Stimulated activated CD4-positive, alpha-beta T cell treated with anti-CD3 and anti-CD28 coated beads, Interleukin-12 subunit alpha, Interleukin-12 subunit beta, amount 100 ng/mL, for 4 hours (primary cell): ENCODE measurements at places on chromosomes 5 and 9.

DNA sequence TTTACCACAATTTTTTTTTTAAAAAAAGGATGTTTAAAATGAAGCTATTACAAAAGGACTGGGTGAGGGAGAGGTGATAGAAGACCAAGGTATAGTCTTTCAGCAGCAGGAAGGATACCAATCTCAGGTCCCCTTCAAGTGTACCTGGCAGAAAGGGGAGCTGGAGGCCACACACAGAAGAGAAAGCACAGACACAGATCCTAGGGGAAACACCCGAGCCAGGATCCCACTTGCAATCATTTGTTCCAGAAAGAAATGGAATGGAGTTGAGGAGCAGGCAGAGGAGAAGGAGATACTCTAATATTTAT lies 5.6 kb downstream of the GNPDA1 start:
- DNase-seq: no peak

DNA sequence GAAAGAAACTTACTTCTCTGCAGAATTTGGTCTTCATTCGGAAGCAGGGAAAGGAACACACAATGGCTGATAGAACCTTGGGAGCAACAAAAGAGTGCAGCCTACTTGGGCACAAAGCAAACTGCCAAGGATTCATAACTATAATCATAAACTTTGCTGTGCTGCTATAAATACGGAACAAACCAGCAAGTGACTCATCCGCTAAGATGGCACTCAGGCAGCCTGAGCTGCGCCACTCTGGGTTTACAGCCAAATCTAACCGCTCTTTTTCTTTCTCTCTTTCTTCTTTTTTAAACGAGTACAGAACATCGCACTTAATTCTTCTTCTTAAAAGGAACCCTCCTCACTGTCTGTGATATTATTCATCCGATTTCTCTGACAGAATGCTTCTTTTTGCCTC lies 81.1 kb downstream of the PTPN3 start:
- no peak for DNase-seq

GRCh38 chr5:97229688-97230285 lies 46.7 kb upstream of the RIOK2 start:
- DNase-seq: no peak

- DNase-seq: no peak
Observed at GRCh38 chr9:94277885-94278536, 18.9 kb downstream of the ZNF169 start.

- DNase-seq: no peak
Observed at GRCh38 chr5:154308443-154309370, 118.2 kb downstream of the GALNT10 start.

GRCh38 chr5:168469816-168470215 lies 16.5 kb upstream of the RARS1 start:
- DNase-seq: no peak

DNA sequence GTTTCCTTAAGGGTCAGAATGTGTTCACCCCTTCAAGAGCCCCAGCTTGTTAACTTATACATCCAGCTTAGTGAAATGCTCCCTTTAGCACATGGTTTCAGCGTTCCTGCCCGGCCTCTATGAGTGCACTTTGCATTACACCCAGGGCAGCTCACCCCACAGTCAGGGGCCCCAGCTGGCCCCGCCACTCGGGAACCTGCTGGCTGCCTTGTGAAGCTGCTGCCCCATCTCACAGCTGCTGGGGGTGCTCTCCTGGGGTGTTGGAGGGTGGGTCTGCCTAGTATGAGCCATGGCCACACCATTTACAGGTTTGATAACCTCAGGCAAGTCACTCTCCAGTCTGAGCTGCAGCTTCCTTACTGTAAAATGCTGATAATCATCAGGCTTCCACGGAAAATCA lies 32.2 kb downstream of the HRH2 start:
- no peak for DNase-seq

DNA sequence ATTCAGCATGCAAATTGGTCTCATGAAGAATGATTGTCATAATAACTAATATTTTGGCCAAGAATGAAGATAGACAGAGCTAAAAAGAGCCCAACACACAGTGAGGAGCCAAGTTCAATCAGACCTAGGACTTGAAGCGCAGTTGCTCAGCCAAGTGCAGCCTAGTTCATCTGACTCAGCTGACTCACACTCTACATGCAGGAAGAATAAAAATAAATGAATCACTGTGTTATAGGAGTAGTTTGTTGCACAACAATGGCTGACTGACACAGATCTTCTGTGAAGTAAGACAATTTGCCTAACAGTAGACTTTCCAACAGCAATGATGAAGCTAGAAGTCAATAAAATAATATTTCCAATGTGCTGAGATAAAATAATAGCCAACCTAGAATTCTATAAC lies 261.5 kb downstream of the CEMIP2 start:
- DNase-seq: no peak

GRCh38 chr5:131550606-131551005 lies 84.4 kb downstream of the RAPGEF6 start:
- no peak for DNase-seq

- DNase-seq: no peak
Observed at GRCh38 chr5:132238901-132239500, 11.3 kb upstream of the P4HA2 start.

DNA sequence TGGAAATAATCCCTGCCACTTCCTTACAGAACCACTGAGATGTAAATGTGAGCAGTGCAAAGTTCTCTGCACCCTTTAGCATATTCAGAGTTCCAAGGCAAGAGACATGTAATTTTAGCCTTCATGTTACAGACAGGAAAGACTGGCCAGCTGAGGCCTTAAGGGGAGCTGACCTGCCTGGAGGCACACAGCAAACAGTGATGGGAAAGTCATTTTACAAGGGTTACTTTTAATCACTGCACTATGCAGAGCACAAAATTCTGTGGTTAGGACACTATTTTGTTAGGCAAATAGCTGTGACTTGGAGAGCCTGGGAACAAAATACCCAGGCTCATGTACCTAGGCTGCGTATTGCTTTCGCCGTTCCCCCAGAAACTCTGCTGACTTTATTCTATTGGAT lies 30.2 kb upstream of the TNIP1 start:
- no peak for DNase-seq

DNA sequence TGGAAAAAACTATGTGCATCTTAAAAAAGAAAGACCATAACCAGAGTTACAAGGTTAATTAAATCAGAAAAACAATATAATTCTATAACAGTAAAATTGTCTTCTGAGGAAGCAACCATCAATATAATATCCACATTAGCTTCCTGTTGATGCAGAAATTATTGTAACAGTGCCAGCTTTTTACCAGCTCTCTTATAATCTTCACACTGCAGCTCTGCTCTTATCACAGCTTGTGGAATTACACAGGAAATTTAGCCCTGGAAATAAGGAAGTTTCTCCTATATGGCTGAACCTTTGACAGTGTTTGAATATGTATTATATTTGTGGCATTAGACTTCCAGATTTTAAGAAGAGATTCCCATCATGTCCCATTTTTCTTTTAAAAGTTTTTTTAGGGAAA lies 49.1 kb upstream of the TEK start:
- no peak for DNase-seq

GRCh38 chr5:103582364-103582763 lies 19.8 kb upstream of the NUDT12 start:
- no peak for DNase-seq

- no peak for DNase-seq
Observed at GRCh38 chr9:134413112-134413715, 87.0 kb downstream of the RXRA start.

- DNase-seq: peak; percentile 51
Observed at GRCh38 chr9:34651876-34652601, at the start of gene IL11RA. Gene IL11RA (plus strand): TSS chr9:34652185. CDS start chr9:34655218, 3,033 bp downstream.

GRCh38 chr9:136189394-136190236 lies 15.3 kb downstream of the LHX3 start:
- DNase-seq: no peak

GRCh38 chr9:72919246-72919945 lies 33.5 kb downstream of the ALDH1A1 start:
- DNase-seq: no peak

DNA sequence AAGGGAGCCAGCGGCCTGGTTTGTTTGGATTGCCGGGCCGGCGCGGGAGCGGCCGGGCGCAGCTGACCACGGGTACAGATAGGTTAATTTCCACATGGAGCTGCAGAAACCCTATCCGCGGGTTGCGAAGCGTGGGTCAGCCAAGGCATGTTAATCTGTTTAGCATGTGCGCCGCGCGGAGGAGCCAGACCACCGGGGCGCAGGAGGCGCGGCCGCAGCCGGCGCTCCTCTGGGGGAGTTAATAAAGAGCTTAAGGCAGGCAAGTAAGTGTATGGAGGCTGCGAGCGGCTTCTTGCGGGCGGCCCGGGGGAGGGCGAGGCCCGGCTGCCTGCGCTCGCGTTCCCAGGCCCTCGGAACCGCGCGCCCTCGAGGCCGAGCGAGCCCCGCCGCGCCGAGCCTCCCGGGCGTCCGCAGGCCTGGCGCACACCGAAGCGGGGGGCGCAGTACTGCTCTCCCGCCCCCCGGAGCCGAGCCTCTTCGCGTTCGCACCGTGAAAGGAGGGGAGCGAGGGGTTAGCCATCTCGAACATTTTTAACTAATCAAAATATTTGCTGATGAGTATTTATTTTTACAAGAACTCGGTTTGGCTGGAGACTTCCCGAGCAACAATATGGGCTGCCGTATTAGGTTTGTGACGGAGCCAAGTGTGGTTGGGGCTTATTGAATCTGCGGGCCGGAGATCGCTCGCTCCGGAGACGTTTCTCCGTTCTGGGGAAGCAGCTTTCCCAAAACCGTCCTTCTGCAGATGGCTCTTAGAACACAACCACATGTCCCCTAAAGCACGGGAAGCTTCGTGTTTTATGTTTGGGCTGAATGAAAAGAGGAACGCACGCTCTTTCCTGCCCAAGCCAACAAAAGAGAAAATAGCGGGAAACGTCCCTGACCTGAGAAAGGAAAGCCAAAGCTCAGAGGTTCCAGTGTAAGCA lies 28.8 kb downstream of the FOXD1 start:
- no peak for DNase-seq

DNA sequence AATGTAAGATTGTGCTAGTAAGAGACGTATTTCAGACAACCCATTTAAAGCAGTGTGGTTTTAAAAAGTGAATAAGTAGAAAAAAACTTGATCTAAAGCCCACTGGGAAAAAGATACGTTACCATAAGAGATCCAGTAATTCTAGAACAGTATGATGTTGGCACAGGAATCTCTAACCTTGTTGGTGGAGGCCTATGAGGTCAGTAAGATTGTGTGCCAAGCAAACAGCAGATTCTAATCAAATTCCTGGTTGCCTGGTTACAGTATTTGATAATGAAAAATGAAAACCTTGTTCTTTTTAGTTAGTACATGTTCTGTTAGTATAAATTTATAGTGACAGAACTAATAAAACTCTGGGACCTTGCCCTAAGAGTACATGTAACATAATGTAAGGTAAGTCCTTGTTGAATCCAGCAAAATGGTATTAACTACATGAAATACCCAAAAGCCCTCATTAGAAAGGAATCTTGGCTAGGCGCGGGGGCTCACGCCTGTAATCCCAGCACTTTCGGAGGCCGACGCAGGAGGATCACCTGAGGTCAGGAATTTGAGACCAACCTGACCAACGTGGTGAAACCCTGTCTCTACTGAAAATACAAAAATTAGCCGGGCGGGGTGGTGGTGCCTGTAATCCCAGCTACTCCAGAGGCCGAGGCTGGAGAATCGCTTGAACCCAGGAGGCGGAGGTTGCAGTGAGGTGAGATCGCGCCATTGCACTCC lies 33.2 kb upstream of the DMXL1 start:
- no peak for DNase-seq

DNA sequence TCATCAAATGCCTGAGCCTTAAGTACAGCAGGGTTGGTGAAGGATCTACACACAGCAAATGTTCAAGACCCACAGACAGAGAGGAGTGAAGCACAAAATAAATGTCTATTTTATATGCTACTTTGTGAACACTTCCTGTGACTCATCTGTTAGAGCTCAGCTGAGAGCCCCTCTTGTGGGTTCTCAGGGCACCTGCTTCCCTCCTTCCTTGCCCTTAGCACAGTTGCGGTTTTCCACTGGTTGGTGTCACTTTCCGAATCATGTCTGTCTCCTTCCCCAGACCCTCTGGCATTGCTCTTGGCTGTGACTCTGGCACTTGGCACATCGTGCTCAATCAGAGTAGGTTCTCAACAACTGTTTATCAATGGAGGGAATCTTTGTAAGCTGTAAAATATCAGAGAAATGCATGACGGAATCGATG lies 128.5 kb upstream of the STC2 start:
- no peak for DNase-seq

GRCh38 chr5:113336975-113337374 lies 97.8 kb downstream of the TSSK1B start:
- no peak for DNase-seq

- DNase-seq: no peak
Observed at GRCh38 chr5:101969742-101970141, 326.3 kb downstream of the SLCO4C1 start.

DNA sequence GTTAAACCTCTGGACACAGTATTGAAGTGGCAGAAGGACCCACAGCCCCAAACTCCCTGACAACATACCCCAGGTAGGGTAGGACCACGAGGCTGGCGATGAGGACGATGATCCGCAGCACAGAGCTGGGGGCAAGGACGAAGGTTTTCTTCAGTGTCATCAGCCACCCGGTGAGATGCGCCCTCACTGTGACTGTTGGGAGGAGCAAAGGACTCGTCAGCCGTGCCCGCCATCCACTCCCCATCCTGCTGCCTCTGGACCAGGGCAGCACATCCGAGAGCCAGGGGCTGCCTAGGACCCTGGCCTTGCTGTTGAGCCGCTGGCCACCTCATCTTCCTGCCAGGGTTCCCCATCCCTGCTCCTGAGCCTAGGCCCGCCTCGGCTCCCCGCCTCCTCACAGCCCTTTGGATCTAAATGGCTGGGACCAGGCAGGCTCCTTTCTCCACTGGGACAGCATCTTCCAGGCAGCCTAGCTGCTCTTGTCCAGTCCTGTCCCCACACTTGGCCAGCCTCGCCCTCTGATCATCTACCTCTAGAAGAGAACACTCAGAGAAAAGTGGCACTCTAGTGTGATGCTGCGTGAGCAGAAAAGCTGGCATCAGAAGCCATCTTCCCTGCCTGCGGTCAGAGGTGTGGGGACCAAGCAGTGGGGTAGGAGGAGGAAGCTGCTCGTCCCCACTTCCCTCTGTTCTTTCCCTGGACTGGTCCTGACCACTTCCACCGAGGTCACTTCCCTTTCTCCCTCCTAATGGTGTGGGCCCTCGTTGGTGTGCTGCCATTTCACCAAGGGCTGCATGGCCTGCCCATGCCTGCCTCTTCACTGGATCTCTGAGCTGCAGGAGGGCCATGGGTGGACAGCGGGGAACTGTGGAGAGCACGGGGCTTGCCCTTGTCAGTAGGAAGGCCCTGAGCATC lies 49.2 kb downstream of the OTULIN start:
- no peak for DNase-seq

DNA sequence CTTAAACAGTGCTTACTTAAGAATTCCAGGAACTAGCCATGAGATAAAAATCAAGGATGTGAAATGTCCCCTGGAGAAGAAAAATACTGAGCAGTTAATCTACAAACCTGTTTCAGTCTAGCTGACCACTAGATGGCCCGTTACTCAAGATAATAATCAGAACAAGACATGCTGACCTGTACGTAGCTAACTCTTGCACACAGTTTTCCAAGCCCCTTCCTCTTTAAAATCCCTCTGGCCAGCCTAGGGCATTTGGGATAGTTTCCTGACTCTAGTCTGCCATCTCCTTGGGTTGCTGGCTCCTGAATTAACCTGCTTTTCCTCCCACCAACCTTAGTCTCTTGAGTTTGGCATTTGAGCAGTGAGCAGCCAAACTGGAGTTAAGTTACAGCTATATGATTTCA lies 59.2 kb upstream of the TRAF1 start:
- DNase-seq: no peak
